Activated CD4-positive, alpha-beta memory T cell treated with anti-CD3 and anti-CD28 coated beads for 36 hours (primary cell): ENCODE measurements at places on chromosomes 7 and 10. TPM values are rescaled to one million over a fixed set of nuclear protein-coding genes. Genes with fewer than 3 reads are reported as not detected.
A peak's percentile ranks its signal among the peaks of the same experiment; 100 is the strongest.

GRCh38 chr7:82049891-82050533 lies 280.2 kb upstream of the HGF start:
- H3K27ac ChIP-seq = no peak overlapping the region
- no peaks in the 10 kb centered on the region for H3K4me1 ChIP-seq
- H3K27me3 ChIP-seq = no peaks in the 10 kb centered on the region
- no peak overlapping the region for H3K4me3 ChIP-seq

Gene ARHGAP22
- not detected for total RNA-seq

DNA sequence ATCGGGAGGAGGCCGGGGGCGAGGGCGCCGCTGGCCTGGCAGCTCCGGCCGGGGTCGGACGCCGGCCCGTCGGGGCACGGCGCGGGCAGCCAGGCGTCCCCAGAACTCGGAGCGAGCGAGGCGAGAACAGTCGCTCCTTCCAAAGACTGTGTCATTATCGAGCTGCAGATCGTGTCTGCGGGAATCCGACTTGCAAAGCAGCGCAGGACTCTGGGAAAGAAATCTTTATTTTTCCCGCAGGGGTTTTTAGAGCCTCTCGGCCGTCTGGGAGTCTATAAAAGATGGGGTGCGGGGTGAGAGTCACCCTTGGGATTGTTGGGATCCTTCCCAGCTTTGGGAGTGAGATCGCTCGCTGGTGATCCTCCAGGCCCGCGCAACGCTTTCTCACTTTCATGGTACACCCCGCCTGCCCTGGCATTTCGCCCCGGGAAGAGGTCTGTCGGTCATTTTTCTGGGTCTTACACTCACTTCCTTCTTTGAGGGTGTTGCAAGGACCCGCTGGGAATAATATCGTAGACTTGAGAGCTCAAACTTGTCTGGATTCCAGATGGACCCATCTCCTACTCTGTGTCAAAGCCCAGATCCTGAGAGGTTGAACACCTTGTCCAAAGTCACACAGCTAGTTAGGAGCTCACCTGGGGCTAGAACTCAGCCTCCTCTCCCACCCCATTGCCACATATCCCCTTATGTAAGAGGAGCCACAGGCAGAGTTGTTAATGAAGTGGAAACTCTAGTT lies 1.0 kb downstream of the UBTD1 start:
- peaks cover 2% of the 10 kb centered on the region for H3K36me3 ChIP-seq
- H3K4me3 ChIP-seq = peak overlapping the region; percentile 44
- no peak for DNase-seq
- peaks cover 24% of the 10 kb centered on the region for H3K4me1 ChIP-seq
- no peak overlapping the region for H3K27ac ChIP-seq
- H3K27me3 ChIP-seq = peaks cover 23% of the 10 kb centered on the region

Gene EVX1
- not detected for total RNA-seq

- no peaks in the 10 kb centered on the region for H3K36me3 ChIP-seq
- peaks cover 2% of the 10 kb centered on the region for H3K27me3 ChIP-seq
- no peaks in the 10 kb centered on the region for H3K4me1 ChIP-seq
- H3K27ac ChIP-seq = no peak overlapping the region
- no peak overlapping the region for H3K4me3 ChIP-seq
Observed at GRCh38 chr10:52752801-52753445, 19.7 kb downstream of the MBL2 start.

GRCh38 chr7:26096136-26096535 lies 55.9 kb upstream of the NFE2L3 start:
- peaks cover 30% of the 10 kb centered on the region for H3K4me1 ChIP-seq
- DNase-seq = no peak
- no peaks in the 10 kb centered on the region for H3K36me3 ChIP-seq
- H3K4me3 ChIP-seq = no peak overlapping the region
- no peak overlapping the region for H3K27ac ChIP-seq
- H3K27me3 ChIP-seq = no peaks in the 10 kb centered on the region
